ENCODE measurements at places on chromosomes 6 and 20. TPM values are rescaled to one million over a fixed set of nuclear protein-coding genes. Genes with fewer than 3 reads are reported as not detected.

The NEDD9 gene
- total RNA-seq: 0.33 TPM

The HUS1B gene
- 0.65 TPM for total RNA-seq

The TNF gene
- total RNA-seq: not detected

The LY6G6C gene
- total RNA-seq: not detected

The TCF21 gene
- 5.0 TPM for total RNA-seq

The PKIG gene
- total RNA-seq: 134 TPM

The LIN28B gene
- total RNA-seq: not detected

The SAMD3 gene
- 9.1 TPM for total RNA-seq

The RXRB gene
- total RNA-seq: 11.1 TPM

The DEFB124 gene
- not detected for total RNA-seq

The NHSL1 gene
- 17.8 TPM for total RNA-seq

The SEL1L2 gene
- not detected for total RNA-seq

The RNF8 gene
- total RNA-seq: 44.2 TPM

The RAET1G gene
- total RNA-seq: 0.82 TPM

The NHLRC1 gene
- 3.0 TPM for total RNA-seq

The GPX5 gene
- total RNA-seq: not detected

The TAGAP gene
- total RNA-seq: not detected

The POLR1H gene
- 18.3 TPM for total RNA-seq

The SLC32A1 gene
- total RNA-seq: not detected

The PCED1A gene
- total RNA-seq: 21.1 TPM

The SLC2A10 gene
- 37.4 TPM for total RNA-seq

The GINS1 gene
- 7.9 TPM for total RNA-seq

The LHFPL5 gene
- total RNA-seq: not detected

The PMEPA1 gene
- total RNA-seq: 1.4 TPM

The FHL5 gene
- not detected for total RNA-seq

The C6orf52 gene
- not detected for total RNA-seq

The TREML4 gene
- not detected for total RNA-seq

The CUTA gene
- 522 TPM for total RNA-seq

The BTBD9 gene
- 21.4 TPM for total RNA-seq

The CEP57L1 gene
- total RNA-seq: 27.1 TPM

The ZDHHC14 gene
- total RNA-seq: 0.82 TPM

The NKAIN4 gene
- total RNA-seq: not detected

The CCDC167 gene
- total RNA-seq: 35.0 TPM

The SLC44A4 gene
- total RNA-seq: 0.27 TPM

The HAO1 gene
- not detected for total RNA-seq

The COL9A1 gene
- not detected for total RNA-seq

The IBTK gene
- 69.3 TPM for total RNA-seq

The KIZ gene
- total RNA-seq: 55.3 TPM

The DDO gene
- total RNA-seq: 2.3 TPM

The FAM209B gene
- total RNA-seq: not detected

The ZNF334 gene
- 14.0 TPM for total RNA-seq
